ENCODE measurements at places on chromosomes 16 and 17.

DNA sequence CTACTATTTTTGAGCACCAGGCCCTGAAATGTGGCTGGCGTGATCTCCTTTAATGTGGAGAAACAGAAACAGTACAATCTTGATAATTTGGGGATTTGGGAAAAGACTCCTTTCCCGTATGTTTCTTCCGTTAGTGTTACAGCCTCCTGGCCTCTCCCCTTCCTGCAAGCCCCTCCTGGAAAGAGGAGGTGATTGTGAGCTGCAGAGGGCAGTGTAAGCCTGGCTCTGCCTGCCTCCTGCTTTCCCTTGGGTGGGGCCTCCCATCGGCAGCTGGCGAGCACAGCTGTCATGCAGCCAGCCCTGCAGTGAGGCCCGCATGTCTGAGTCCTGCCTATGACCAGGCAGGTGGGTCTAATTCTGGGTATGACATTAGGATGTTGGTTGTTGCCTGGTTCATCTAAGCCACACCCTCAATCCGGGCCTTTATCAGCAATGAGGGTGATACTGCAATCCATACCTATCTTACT lies 48.7 kb upstream of the WSB1 start:
- peak; percentile 92 for DNase-seq

GRCh38 chr17:82098939-82099763 lies 1.1 kb upstream of the FASN start:
- no peak for DNase-seq

DNA sequence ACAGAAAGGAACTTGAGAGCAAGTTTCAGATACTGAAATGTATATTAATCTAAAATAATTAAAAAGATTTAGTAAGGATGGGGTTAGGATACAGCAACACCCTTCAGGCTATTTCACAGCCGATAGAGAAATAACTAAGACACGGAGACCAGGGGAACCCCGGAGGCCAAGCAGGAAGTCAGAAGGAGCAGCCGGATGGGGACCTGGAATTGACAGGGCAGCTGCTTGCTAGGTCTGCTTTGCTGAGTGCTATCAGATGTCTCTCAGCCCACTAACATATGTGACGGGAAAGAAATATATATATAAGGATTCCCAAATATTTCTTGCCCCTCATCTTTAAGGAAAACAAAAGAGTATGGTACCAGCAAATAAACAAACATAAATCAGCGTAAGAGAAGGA lies 154.1 kb upstream of the CDH5 start:
- peak; percentile 46 for DNase-seq

DNA sequence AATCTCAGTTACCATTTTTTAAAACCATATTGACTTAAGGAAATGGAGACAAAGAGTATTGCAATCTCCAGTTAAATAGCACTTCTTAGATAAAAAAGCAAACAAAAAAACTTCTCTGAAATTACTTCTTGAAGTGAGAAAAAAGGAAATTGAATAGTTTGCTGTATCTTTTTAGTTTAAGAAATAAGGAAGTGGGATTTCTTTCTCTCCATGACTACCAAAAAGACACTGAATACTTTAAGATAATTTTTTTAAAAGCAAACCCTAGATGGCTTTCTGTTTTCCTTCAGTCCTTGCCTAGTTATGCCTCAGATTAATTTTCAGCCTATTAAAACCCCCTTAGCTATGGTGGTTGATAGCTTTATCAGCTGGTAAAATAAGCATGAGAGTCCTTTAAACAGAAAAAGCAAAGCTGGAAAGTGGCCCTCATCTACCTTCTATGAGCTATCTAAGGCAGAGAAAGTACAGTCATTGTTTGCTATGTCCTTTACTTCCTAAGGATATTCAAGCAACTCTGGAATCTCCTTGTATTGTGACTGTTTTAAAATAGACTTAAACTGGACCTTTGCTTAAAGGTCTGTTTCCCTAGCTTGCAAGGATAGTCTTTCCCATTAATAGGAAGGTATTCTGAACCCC lies 28.6 kb downstream of the TPPP3 start:
- no peak for DNase-seq

DNA sequence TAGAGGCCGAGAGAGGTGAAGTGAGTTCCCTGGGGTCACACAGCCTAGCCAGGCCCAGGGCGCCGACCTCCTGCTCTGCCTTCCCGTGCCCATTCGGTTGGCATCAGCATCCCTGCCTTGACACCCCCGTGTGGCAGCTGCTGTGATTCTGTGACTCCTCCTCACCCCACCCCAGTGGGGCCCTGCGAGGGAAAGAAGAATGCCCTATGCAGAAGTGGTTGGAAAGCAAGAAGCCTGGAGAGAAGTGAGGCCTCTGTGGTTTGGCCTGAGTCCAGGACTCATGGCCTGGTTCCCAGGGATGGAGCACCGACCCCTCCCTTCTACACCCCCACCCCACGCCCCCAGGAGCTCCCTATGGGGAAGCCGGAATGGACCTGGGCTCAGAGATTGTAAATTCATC lies 296.2 kb downstream of the SEC14L1 start:
- DNase-seq: peak; percentile 92

GRCh38 chr16:14289692-14290340 lies 218.7 kb downstream of the MRTFB start:
- peak; percentile 45 for DNase-seq

GRCh38 chr16:23999663-24000062 lies 163.9 kb downstream of the PRKCB start:
- peak; percentile 24 for DNase-seq

DNA sequence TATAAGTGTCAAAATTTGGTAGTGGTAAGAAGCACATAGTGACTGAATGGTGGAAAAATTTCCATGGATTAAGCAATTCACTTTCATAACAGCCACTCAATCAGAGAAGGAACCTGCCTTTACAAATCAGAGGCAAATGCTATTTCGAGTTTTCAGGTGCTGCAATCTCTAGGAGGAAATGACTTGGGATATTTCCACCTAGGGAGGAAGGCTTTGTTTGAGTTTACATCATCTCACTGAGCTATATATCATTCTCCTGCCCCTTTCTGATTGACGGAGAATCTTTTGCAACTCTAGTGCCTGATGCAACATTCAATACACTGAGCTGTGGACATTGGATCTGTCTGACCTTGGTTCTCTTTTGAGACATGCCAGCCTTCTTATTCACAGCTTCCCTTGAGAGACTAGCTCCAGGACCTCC lies 26.3 kb downstream of the MARCHF10 start:
- peak; percentile 22 for DNase-seq

DNA sequence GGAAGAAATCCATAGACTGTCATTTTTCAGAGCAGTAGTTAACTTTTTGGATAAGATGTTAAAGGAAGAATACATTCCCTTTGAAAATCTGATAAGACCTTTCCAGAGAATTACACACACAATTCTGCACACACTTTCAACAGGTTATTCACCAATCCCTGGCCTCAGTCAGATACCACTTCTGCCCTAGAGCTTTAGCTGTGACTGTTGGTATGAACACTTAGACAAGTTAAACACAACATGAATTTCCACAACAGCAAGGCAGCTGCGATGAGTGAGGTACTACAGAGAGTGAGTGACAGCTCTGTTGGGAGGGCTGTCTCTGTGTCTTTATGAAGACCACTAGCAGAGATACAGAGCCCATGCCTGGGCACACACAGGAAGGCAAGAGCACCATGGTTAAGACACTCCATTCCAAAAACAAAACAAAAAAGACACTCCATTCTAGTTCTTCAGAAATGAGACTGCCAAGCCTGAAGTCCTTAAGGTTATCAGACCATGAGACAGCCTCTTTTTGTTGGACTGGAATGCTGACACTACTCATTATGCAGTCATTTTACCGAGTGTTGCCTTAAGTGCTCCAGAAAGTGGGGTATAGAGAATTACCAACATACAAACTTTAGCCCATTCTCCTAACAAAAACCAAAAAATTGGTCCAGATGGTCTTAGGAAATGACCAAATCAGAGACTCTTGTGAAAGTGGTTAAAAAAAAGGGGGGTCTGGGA lies 42.4 kb downstream of the TOM1L2 start:
- DNase-seq: no peak

DNA sequence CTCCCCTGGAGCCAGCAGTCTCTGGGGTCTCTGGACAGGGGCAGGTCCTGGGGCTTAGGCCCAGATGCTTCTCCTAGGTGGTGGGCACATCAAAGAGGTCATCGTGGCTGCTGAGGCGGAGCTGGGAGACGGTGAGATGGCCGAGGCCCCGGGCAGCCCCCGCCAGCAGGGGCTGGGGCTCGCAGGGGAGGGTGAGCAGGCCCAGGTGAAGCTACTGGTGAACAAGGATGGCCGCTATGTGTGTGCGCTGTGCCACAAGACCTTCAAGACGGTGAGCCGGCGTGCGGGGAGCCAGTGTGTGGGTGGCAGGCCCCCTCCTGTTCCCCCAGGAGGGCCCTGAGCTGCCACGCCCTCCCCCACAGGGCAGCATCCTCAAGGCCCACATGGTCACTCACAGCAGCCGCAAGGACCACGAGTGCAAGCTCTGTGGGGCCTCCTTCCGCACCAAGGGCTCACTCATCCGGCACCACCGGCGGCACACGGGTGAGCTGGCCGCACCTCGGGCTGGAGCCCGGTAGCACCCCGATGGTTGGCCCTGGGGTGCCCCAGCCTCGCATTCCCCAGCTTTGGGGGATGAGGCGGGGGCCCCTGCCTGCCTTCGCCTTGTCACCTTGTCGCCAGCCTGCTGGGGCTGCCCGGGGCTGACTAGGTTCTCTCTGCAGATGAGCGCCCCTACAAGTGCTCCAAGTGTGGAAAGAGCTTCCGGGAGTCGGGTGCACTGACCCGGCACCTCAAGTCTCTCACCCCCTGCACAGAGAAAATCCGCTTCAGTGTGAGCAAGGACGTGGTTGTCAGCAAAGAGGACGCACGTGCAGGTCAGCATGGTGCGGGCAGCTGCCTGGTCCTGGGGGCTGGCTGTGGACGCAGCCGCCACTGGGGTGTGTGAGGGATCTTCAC lies 3.9 kb upstream of the DNASE1L2 start:
- no peak for DNase-seq

DNA sequence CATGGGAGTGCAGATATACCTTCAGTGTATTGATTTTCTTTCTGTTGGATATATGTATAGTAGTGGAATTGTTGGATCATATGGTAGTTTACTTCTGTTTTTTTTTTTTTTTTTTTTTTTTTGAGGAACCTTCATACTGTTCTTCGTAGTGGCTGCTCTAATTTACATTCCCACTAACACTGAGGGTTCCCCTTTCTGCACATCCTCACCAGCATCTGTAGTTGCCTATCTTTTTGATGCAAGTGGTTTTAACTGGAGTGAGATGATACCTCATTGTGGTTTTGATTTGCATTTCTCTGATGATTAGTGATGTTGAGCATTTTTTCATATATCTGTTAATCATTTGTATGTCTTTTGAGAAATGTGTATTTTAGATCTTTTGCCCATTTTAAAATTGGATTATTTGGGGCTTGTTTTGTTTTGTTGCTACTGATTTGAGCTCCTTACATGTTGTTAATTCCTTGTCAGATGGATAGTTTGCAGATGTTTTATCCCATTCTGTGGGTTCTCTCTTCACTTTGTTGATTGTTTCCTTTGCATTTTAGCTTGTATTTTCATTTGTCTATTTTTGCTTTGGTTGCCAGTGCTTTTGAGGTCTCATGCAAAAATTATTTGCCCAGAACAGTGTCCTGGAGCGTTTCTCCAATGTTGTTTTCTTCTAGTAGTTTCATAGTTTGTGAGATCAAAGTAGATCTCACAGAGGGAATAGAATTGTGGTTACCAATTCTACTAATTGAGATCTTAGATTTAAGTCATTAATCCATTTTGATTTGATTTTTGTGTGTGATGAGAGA lies 25.0 kb upstream of the BCAS3 start:
- DNase-seq: peak; percentile 29

DNA sequence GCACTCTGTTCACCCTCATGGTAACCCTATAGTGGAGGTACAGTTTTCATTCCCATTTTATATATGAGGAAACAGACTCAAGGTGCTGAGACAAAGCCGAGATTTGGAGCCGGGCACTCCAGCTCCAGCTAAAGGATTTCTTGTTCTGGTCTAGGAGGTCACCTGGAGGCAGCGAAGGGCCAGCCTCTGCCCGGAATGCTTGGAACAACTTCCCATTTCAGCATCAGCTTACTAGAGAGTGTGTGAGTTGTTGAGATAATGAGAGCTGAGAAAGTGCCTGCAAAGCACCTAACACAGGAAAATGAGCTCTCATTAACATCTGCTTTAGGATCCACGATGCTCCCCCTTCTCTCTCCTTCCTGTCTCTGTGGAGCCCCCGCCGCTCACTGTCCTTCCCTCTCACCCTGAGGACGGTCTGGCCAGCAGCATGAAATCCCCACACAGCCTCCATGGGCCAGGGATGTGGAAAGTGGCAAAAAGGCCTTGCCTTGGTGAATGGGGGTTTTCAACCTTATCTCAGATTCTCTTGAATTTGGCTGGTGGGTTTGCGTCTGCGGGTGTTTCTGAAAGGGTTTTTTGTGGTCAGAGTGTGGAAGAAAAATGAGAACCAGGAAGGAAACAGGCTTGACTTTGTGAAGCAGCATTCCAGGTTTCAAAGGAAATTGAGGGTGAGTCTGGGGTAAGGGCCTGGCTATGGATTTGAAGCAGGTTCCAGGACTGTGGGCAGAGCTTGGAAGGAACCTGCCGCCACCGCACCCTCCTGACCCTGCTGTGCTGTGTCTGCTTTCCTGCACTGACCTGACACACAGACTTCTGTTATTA lies 178.7 kb downstream of the FOXL1 start:
- DNase-seq: no peak

DNA sequence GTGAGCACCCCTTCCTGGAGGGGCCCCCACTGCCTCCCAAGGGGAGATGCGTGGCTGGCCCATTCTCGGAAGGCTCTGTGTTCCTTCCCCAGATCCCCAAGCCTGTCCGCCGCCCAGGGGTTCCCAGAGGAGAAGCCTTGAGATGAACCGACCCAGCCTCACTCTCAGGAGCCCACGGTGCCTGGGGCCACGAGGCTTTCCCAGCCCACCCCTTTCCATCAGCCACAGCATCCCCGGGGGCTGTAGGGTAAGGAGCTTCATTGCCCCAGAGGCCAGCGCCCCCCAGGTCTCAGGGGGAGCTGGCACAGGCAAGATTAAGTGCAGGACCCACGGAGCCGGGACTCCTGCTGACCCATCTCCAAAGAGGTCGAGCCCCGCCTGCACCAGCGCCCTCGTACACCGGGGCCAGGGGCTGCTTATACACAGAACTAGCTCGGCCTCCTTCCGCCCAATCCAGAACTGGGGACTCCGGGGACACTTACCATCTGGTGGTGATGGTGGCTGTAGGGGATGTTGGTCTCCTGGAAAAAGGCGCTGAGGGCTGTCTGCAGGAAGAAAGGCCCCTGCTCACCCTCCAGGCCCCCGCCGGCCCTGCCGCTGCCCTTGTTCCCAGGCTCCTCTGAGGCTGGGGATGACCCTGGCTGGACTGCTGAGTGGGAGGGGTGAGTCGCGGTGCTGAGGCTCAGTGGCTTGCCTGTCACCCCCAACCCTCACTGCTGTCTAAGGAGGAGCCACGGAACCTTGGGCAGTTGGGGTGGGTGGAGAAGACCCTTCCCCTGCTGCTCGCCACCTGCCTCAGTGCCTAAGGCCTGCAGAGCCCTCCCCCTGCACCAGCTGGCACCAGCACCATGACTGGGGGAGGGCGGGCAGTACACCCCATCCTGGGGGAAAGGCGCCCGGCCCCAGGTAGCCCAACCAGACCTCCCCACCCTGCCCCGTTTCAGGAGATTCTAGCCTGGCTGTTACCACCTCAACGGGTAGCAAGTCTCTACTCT lies 4.4 kb downstream of the UBALD1 start:
- DNase-seq: no peak

- peak; percentile 38 for DNase-seq
Observed at GRCh38 chr17:48478224-48479013, 48.4 kb upstream of the SKAP1 start.

Data from suppressor macrophage (primary cell).